NCI-H524 (cell line): ENCODE measurements at places on chromosomes 16 and 17.

DNA sequence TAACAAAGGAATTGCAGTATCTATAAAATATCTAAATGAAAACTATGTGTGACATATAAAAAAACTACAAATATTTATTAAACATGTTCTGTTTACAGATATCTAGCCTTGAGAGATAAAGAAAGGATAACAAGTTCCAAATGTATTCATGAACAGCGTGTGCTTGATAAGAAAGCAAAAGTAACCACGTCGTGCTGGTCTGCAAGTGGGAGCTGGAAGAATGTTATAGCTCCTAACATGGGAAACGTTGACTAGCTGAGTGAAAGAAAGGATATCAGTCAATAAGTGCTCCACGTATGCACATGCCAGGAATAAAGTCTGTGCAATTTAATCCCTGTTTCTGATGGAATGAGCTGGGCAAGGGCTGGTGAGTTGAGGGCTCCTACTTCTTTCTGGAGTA lies 71.2 kb upstream of the CDYL2 start:
- no peak for DNase-seq

- peak; percentile 13 for DNase-seq
Observed at GRCh38 chr17:7579001-7579833, at the start of gene CD68. Gene CD68 (plus strand): TSS chr17:7579638. CDS start chr17:7579678, 40 bp downstream.

DNA sequence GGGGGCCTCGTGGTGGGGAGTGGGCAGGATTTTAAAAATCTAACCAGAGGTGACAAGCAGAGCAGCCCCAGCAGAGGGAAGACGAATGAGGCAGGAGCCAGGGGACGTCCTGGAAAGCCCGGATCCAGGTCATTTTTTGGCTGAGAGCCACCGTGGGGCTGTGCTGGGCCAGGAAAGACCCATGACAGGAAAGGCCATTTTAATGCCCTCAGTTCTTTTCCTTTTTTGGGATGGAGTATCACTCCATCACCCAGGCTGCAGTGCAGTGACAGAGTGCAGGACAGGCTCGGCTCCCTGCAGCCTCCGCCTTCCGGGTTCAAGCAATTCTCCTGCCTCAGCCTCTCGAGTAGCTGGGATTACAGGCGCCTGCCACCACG lies 30.5 kb upstream of the JPH3 start:
- DNase-seq = no peak

DNA sequence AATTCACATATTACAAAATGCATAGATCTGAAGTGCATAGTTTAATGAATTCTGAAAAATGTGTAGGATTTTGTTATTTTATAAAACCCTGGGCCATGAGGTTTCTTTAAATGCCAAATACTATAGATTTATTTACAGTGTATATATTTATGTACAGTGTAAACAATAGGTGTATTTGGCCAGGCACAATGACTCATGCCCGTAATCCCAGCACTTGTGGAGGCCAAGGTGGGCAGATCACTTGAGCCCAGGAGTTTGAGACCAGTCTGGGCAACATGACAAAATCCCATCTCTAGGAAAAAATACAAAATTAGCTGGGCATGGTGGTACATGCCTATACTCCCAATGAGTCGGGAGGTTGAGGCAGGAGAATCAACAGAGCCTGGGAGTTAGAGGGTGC lies 249.4 kb downstream of the PRKCA start:
- DNase-seq = no peak

GRCh38 chr17:2399572-2400473 lies 1.0 kb downstream of the MNT start:
- peak; percentile 75 for DNase-seq

DNA sequence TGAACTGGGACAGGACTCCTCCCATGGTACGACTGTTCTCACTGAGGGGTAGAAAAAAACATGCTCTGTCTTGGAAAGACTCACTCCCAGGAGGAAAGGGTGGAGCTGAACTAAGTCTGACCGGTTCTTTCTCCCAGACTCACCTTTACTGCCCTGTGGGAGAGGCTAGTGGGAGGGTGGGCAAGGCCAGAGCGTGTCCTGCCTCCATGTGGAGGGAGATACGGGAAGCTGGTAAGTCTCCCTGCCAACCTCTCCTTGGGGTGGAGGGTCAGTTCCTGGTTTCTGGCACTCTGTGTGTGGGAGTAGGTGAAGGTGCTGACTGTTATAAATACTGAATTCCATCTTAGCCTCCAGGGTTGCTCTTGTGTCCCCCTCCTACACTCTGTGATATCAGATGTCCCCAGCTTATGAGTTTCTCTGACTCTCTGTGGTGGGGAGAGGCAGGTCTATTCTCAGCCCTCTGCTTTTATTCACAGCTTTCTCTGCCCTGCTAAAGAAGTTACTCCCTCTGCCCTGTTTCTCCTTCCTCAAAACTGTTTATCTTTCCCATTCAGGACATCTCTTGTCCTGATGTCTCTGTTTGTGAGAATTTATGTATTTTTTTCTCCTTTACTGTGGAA lies 26.9 kb upstream of the FAM20A start:
- no peak for DNase-seq

- DNase-seq = no peak
Observed at GRCh38 chr16:48535831-48536613, 74.0 kb downstream of the N4BP1 start.

GRCh38 chr17:40659911-40660310 lies 5.1 kb downstream of the KRT222 start:
- DNase-seq = no peak

GRCh38 chr16:69285240-69285639 lies 25.9 kb upstream of the VPS4A start:
- DNase-seq = no peak

DNA sequence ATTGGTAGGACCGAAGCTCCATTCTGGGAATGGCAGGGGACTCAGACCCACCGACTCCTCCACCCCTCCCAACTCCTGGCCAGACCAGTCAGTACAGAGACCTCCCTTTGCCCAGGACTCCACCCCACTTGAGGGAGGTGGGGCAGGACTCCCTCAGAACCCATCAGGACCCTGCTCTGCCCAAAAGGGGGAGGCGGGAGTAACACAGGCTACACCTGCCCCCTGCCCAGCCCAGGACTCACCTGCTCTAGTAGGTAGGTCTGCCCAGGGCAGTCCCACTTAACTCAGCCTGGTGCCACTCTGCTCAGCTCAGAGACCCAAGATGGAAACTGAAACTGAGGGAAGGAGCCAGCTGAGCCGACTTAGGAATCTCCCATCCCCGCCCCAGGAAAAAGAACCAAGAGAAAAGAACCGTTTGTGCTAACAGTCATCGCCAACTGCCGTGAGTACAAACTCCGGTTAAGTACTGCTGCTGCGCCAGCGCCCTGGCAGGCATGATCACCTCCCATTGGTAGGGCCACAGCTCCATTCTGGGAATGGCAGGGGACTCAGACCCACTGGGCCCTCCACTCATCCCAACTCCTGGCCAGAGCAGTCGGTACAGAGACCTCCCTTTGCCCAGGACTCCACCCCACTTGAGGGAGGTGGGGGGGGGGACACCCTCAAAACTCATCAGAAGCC lies 503 bp downstream of the DHX58 start:
- no peak for DNase-seq

DNA sequence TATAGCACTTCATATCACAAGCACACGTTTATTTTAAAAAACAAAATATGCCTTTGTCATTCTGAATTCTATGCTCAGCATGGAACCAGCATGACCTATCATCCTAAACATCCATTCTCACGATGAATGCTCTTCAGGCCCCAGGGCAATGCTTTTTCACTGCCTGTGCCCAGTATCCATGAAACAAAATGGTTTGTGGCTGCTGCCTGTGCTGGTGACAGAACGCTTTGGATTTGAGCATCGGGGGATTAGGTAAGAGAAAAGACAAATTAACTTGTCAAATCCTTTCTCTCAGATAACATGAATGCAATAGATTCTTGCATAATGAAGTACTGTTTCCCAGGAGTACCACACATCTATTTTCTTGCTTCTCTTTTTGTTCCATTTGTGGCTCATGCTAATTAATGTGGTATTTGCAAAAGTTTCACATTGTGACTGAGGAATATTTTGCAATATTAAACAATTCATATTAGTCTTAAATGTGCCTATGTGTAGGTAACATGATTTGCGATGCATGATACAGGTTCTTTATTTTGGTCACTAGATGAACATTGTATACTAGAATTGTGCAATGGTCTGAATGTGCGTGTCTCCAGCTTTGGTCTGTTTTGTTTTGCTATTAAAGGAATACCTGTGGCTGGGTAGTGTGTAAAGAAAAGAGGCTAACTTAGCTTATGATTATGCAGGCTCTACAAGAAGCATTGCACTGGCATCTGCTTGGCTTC lies 25.8 kb upstream of the SRSF1 start:
- DNase-seq = no peak

GRCh38 chr16:86299882-86300610 lies 210.3 kb upstream of the FOXF1 start:
- no peak for DNase-seq

- no peak for DNase-seq
Observed at GRCh38 chr16:84061236-84061819, 18.7 kb upstream of the SLC38A8 start.

GRCh38 chr17:45380991-45381390 lies 51.7 kb downstream of the ARHGAP27 start:
- DNase-seq = no peak

DNA sequence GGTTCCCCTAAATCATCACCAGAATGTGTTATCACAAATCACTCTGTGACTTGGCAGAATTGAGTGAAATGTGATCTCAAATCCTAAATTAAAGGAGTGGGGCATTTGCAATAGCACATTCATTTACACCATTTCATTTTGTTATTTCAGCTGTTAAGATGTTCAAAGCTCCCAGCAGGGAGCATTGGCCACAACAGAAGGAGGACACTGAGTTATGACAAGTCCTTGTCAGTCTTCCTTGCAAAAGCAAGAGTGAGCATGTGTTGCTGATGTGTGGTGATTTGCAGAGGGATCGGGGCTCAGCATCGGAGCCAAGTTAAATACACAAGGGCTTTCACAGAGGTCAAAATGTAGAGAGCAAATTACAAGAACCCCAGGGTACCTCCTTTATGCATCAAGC lies 372.2 kb upstream of the CDH5 start:
- no peak for DNase-seq

DNA sequence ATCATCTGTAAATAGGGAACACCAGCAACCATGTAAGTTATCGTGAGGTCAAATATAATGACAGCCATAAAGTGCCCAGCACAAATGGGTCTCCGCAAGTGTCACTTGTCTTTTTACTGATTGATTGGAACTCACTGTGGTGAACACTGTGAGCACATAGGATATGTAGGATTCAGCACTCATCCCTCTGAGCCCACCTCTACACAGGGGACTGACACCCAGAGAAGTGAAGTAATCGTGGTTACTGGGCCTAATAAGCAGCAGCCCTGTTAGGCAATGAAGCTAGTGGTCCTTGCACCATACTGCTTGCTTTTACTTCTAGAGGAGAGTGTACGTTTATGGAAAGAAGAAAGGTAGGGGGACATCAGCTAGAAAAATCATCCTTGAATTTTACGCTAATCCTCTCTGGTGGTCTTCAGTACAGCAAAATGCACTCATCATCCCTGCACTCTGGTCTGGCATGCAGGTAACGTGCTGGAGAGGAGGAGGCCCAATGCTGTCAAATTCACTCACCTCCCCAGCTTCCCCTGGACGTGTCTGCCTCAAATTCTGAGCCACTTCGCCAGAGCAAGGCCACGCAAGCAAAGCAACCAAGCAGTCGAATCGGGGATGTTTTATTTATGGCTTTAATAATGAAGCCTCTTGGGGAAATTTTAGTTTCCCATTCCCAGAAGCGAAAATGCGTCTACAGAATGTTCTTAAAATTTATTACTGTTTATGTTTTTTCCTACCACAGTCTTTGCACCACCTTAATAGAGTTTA lies 74.7 kb downstream of the YPEL2 start:
- DNase-seq = no peak

- DNase-seq = no peak
Observed at GRCh38 chr16:80077696-80078095, 463.1 kb upstream of the DYNLRB2 start.

- no peak for DNase-seq
Observed at GRCh38 chr17:17518014-17518413, 21.8 kb upstream of the RASD1 start.
